Mesothelial cell of epicardium (in vitro differentiated cells): ENCODE measurements at places on chromosomes 11 and 22.

GRCh38 chr11:30346068-30346688 is 23.3 kb downstream of the ARL14EP start:
- DNase-seq: no peak

GRCh38 chr11:62352355-62353336 is 15.4 kb downstream of the ASRGL1 start:
- DNase-seq: no peak

- no peak for DNase-seq
Observed at GRCh38 chr22:45200860-45201511, 37.3 kb downstream of the NUP50 start.

DNA sequence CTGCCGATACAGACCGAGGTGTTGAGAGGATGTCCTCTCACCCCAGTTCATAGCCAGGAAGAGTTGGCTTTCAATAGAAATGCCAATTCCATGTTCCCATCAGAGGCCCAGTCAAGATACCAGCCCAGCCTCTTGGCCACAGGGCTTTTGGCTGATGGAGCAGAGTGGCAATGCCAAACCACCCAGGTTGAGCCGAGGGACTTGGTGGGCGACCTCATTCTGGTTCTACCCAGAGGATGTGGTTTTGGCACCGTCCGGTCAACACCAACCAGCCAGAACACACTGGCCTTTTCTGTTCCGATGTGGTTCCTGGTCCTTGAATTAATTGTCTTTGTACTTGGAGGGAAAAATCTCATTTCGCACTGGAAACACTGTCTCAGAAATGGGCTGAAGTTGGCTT is 60.5 kb downstream of the COMMD9 start:
- no peak for DNase-seq

- no peak for DNase-seq
Observed at GRCh38 chr11:9516113-9516512, 55.3 kb downstream of the ZNF143 start.

- peak; percentile 83 for DNase-seq
Observed at GRCh38 chr11:27201454-27202302, 161.1 kb downstream of the BBOX1 start.

GRCh38 chr11:122096272-122097112 is 19.5 kb downstream of the BLID start:
- no peak for DNase-seq

GRCh38 chr11:79304599-79305212 is 136.1 kb downstream of the TENM4 start:
- DNase-seq: no peak

DNA sequence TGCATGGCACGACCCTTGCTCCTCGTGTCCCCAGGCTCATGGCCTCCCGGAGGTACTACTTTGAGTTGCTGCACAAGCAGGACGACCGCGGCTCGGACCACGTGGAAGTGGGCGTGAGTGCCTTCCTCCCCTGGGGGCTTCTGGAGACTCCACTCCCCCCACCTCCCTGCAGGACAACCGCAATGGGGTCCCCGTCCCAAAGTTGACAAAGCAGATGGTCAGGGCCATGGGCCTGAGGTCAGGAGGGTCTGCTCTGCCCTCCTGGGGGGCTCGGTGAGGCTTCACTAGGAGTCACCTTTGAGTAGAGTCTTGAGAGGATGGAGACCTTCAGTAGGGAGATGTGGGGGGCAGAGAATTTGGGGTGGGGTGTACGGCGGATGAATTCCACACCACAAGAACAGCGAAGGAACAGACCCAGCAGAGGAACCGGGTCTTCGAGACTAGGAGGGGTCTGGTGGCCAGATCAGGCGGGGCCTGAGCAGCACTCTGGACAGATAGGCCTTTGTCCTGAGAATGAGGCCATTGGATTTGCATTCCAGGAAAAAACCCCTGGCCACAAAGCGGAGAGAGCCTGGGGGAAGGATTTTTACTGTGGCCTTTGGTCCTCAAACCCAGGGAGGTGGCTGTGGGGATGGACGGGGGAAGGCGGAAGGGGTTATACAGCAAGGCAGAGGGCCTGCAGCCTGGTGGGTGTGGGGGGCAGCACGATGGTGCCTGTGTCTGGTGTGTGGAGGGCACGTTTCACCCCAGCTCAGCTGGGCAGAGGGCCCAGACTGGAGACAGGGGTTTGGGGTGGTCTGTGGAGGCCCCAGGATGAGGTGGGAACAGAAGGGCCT is 4.6 kb downstream of the B4GALNT4 start:
- no peak for DNase-seq

GRCh38 chr11:75333807-75334140 is 17.7 kb downstream of the ARRB1 start:
- DNase-seq: no peak

- no peak for DNase-seq
Observed at GRCh38 chr11:73158356-73159051, 16.4 kb upstream of the FCHSD2 start.

- DNase-seq: no peak
Observed at GRCh38 chr11:124693142-124693541, 19.4 kb downstream of the SPA17 start.

- no peak for DNase-seq
Observed at GRCh38 chr11:34308049-34308912, 49.5 kb downstream of the ABTB2 start.
